ENCODE measurements at places on chromosomes 2 and 18. TPM values are rescaled to one million over a fixed set of nuclear protein-coding genes. Genes with fewer than 3 reads are reported as not detected.

GRCh38 chr2:33573657-33574056, 25.4 kb downstream of the FAM98A start:
- DNase-seq = no peak

DNA sequence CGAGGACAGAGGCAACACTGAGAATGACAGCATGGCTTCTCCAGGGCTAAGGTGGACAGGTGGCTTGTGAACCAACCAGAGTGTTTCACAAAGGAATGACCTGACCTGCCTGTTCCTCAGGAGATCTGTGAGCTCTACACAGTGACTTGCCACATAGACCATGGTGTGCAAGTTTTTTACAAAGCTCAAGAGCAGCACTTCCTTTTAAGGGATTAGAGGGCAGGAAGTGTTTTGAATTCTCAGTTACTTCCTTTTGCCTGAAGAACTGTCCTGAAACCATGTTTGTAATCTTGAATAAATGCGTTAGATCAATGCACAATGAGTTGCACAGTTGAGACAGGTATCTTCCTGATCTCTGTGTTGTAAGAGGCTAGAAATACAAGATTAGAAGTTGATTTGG, 421.9 kb downstream of the THSD7B start:
- DNase-seq = no peak

- DNase-seq = no peak
These were observed 211.9 kb downstream of the SRBD1 start for GRCh38 chr2:45399040-45399784.

DNA sequence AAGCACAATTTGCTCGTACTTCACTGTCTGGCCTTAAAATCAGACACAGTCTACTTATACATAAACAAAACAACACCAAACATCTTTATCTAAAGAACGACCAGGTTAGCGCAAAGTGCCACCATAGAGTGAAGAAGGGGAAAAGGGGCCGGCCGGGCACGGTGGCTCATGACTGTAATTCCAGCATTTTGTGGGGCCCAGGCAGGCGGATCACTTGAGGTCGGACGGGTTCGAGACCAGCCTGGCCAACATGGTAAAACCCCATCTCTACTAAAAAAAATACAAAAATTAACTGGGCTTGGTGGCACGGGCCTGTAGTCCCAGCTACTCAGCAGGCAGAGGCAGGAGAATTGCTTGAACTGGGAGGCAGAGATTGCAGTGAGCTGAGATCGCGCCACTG, 118.5 kb upstream of the RIOK3 start:
- DNase-seq = no peak

GRCh38 chr2:238060096-238060541, 682 bp upstream of the SCLY start:
- DNase-seq = no peak

GRCh38 chr2:53087262-53087873, 680.2 kb upstream of the CHAC2 start:
- DNase-seq = peak; percentile 42

- no peak for DNase-seq
These were observed at the start of gene ZAP70 for GRCh38 chr2:97713296-97714083. Gene ZAP70, plus strand, starts transcription at chr2:97713576. Its CDS starts 10,461 bp downstream, at chr2:97724037.

- no peak for DNase-seq
These were observed 212.1 kb downstream of the TTC32 start for GRCh38 chr2:19689646-19690168.

DNA sequence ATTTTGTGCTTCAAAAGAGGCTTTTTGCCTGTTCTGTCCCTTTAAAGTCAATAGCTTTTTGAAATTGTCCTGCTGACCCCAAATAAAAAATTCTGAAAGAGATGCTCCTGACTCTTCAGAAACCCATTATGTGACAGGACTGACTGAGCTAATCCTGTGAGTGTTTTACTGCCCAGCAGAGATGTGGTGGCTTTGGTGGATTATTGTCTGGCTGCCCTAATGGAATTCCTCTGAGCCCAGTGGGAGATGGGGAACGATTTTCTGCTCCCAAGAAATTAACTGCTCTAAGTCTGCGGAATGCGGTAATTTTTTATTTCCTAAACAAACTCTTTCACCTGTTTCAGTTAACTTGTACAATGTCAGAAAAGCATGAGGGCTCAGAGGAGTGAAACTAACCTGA, 258.2 kb downstream of the IKZF2 start:
- DNase-seq = no peak

DNA sequence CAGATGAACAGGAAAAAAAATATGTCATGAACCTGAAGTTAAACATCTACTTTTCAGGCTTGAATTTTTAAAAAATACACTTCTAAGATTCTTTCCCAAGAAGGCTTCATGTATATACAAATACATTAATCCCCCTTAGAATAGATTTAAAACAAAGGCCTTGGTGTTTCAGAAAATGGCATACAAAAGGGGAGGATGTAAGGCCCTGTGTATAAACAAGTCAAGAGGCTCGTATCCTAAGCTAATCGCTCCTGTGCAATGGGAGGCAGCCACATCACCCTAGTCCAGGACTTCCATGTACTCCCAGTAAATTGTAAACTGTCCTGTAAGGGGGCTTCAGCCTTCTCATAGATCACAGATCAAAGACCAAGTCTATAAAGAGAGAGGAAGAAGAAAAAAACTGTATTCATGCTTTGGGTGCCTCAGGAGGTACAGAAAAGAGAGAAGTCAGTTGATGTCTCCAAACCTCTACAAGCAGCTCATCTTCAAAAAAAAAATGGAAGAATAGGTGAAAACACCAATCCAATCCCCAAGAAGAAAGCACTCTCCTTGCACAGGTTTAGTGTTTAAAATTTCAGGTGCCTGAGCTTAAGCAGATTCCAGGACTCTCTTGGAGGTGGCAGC, 53.9 kb downstream of the ANKRD44 start:
- DNase-seq = no peak

DNA sequence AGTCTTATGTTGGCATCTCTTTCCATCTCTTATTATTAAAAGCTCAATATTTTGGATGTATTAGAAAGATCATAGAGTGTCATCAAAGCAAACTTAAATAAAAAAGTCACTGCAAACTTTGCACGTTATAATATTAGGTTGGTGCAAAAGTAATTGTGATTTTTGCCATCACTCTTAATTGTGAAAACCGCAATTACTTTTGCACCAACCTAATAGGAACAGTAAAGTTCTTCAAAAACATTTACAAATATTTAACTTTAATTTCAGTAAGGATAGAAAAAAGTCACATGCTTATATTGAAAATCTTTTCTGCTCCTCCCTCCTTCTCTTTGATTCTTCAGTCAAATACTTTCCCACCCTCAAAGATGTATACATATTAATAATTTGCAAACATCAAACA, 51.5 kb downstream of the ZNF521 start:
- DNase-seq = no peak

ZSWIM2 gene
- not detected for total RNA-seq

ANKRD30B gene
- not detected for total RNA-seq

GPR45 gene
- not detected for total RNA-seq

ANKRD23 gene
- 2.2 TPM for total RNA-seq

Measured in renal cortical epithelial cell (primary cell).